ENCODE measurements at places on chromosomes 13 and 19. TPM values are rescaled to one million over a fixed set of nuclear protein-coding genes. Genes with fewer than 3 reads are reported as not detected.
A peak's percentile ranks its signal among the peaks of the same experiment; 100 is the strongest.

GRCh38 chr13:91647361-91647990 is 249.1 kb downstream of the GPC5 start:
- DNase-seq: peak; percentile 11

- no peak for DNase-seq
Measured at GRCh38 chr13:24529478-24529877, 16.9 kb upstream of the PARP4 start.

PSG1 gene
- 11.0 TPM for total RNA-seq

DNA sequence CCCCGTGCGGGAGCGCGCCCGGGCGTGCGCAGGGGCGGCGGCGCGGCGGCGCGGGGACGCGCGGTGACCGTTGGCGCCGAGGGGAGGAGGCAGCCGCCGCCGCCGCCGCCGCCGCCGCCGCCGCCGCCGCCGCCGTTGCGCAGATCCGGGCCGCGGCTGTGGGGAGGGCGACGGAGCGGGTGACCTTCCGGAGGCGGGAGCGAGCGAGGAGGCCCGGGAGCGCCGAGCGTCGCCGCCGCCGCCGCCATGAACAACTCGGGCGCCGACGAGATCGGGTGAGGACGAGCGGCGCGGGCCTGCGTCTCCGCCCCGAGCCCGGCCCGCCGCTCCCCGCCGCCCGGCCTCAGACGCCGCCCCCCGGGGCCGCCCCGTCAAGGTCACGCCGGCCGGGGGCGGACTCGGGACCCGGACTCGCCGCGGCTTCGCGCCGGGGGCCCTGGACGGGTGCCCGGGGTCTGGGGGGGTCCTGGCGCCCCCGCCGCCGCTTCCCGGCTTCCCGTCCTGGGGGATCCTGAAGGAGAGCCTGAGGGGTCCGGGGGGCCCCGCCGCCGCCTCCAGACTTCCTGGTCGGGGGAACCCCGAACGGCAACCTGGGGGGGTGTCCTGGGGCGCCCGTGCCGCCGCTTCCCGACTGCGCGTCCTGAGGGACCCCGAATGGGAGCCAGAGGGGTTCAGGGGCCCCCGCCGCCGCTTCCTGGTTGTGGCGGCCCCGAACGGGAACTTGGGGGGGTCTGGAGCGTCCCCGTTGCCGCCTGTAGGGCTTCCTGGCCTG is at the start of gene DAZAP1:
TSS of gene DAZAP1 (plus strand) at position 59 of the 772 bp plus-strand sequence. CDS start at position 247, 188 bp downstream.
- peak; percentile 26 for DNase-seq

DNA sequence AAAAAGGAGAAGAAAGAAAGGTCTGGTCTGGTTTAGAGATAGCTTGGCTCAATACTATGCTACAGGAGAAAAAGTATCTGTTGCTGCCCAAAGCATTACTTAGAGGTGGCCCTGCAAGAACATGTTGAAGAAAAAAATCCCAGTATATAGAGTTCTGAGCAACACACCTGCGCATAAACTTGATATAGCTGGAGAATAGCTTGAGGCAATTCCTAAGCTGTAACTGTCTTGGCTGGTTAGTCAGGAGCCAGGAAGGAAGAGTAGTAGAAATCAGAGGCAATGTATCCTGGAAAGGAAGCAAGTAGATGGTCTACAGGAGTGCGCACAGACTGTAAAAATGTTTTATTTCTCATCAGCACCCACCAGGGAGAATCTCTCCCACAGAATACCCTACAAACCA is 209.7 kb downstream of the SLITRK1 start:
- DNase-seq: no peak

- no peak for DNase-seq
Measured at GRCh38 chr13:41825691-41826090, 135.2 kb downstream of the VWA8 start.

DNA sequence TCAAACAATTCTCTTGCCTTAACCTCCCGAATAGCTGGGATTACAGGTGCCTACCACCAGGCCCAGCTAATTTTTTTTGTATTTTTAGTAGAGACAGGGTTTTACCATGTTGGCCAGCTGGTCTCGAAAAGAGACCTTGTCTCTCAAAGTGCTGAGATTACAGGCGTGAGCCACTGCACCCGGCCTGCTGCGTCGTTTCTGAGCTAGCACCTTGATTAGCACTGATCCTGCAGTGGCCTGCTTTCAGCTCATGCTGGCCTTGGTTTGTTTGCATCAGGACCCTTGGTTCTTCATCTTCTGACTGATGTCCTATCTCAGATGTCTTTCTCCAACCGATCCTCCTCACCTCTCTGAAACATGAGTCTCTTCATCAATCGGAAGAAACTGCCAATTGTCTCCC is 4.9 kb upstream of the TFDP1 start:
- DNase-seq: no peak

DNA sequence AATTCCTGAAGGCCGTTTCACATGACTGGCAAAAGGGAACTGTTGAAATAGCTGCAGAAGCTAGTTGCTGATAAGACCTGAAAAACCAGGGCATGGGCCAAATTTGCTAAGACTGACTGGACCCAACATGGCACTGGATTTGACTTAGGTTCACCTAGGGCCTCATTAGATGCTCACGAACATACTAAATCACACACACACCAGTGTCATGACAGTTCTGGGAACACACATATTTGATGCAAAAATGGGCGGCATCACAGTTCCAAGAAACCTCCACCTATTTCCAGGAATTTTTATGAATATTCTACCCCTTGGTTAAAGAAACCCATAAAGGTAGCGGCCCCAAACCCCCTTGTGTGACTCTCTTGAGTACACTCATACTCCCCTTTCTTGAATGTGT is 99.6 kb upstream of the OBI1 start:
- DNase-seq: no peak

CD33 gene
- 3.8 TPM for total RNA-seq

- no peak for DNase-seq
Measured at GRCh38 chr13:26749285-26749684, 11.3 kb downstream of the GPR12 start.

GRCh38 chr19:45123440-45123850 is 30.5 kb downstream of the PPP1R37 start:
- DNase-seq: no peak

DNA sequence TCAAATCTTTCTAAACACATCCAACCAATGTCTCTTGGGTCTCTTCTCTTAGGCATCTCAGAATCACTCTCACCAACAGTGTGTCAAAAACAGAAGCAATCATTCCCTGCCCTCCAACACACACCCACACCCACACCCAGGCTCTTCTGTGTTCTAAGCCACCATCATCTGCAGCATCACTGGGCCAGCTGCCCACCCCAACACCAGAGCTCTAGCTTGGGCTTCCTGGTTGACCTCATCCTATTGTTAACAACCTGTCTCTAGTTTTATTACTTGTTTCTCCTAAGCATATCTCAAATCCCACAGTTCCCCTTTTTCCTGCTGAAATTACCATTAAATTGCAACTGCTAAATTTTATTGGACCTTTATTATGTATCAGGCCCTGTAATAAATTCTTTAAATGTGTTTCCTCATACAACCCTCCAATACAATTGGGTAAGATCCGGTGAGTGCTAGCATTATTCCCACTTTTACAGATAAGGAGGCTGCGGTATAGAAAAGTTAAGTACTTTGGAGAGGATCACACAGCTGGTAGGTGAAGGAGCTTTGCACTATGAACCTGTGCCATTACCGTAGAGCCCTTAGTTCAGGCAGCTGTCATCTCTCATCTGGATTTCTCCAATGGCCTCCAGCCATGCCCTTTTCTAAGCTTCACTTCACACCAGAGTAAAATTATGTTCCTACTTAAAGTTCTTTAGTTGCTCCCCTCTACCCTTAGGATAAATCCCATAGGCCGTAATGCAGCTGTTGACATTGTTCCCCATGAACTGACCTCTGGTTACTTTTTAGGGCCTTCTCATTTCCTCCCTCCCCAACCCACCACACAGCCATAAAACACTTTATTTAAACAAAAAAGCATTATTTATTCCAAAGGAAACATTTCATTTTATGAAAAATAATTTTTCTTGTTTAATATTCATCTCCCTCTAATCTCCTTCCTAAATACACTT is 227.7 kb downstream of the B3GLCT start:
- no peak for DNase-seq

PKN1 gene
- total RNA-seq: 51.6 TPM

ZNF844 gene
- 2.5 TPM for total RNA-seq

DNA sequence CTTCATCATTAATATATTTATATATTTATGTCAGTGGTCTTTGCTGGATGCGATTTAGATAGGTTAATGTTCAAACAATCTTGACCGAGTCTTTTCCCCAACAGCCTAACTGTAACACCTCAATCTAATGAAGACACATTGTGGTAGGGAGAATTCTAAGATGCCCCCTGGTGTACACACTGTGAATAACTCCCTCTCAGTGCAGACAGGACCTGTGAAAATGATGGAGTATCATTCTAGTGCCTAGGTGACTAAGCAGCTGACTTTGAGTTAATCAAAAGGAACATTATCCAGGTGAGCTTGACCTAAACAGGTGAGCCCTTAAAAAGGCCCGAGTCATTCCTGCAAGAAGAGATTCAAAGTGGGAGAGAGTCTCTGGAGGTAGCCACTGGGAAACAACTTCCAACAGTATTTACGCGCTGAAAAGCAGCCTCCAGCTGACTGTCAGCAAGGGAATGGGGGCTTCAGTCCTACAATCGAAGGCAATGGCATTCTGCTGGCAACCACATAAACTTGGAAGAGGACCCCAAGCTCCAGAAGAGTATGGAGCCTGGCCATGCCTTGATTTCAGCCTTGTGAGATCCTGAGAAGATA is 28.0 kb upstream of the KBTBD7 start:
- DNase-seq: peak; percentile 57

DNA sequence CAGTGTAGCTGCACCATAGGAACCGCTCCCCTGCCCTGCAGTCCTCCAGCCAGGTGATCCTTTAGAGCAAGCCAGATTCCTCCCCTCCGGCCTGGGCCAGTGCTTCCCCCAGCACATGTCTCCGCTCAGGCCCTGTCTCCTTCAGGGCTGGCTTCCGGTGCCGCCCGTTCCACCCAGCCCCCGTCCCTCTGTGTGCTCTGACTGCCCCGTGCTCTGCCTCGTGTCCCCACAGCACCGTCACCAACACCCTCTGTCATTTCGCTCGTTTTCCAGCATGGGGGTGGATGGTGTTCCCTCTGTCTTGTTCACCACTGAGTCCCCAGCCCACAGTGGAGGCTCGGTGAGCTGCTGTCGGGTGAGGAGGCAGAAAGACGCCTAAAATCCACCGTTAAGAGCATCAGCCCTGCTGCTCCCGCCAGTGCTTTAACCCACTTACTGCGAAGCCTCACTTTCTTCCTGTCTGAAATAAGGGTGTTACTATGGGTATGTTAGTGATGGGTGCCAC is 54.5 kb downstream of the TSSK6 start:
- DNase-seq: no peak
